ENCODE measurements at places on chromosomes 7 and 10.

DNA sequence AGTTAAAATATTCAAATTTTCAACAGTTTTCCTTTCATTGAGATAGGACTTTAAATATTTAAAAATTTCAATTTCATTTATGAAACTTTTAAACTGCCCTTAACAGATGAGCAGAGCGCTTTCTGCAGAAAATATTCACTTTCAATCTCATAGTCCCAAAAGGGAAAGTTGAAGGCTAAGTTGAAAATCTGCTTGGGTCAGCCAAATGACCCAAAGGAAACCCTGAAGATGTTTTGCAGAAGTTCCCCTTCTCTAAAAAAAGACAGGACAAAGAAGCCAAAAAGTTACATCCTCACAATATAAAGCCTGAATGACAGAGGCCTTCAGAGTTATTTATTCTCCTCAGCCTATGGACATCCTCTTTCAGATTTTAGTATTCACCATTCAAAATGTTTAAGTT lies 17.6 kb upstream of the SCIN start:
- DNase-seq, result no peak

- DNase-seq, result peak; percentile 65
Measured at GRCh38 chr10:99711129-99711719, 20.7 kb downstream of the COX15 start.

- DNase-seq, result no peak
Measured at GRCh38 chr10:122657729-122658128, 41.9 kb downstream of the C10orf120 start.

- DNase-seq, result no peak
Measured at GRCh38 chr7:15602236-15602635, 40.4 kb upstream of the AGMO start.

DNA sequence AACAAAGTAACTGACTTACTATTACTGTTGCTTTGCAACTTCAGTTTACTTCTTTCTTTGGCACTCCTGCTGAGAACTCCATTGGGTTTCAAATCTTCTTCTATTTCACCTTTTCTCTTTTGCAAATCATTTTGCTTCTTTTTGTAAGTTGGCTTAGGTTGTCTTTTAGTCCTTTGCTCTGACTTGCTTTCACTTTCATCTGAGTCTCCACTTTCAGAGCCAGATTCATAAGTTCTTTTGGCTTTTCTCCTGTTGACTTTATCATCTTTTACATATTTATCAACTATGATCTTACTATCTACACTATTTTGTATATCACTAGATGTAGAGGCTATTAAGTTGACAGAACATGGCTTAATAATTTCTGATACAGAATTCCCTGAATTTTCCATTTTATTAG lies 73.4 kb downstream of the NRBF2 start:
- DNase-seq, result no peak

- DNase-seq, result peak; percentile 89
Measured at GRCh38 chr10:63157845-63158624, 24.9 kb downstream of the NRBF2 start.

DNA sequence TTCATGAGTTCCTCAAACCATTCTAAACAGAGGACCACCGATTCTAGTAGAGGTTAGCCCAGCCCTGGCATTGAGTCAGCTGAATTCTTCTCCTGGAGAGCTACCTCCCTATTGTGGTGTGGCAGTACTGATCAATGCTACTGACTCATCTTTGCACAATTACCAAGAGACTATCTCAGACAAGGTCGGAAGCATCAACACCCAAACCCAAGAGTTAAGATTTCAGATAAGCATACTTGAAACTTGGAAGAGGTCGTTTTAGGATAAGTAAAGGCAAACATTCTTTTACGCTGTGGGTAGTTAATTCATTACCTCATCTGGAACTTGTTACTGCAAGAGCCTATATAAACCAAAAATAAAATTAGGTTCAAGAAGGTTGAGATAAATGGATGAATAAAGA lies 154.6 kb upstream of the NRBF2 start:
- no peak for DNase-seq

DNA sequence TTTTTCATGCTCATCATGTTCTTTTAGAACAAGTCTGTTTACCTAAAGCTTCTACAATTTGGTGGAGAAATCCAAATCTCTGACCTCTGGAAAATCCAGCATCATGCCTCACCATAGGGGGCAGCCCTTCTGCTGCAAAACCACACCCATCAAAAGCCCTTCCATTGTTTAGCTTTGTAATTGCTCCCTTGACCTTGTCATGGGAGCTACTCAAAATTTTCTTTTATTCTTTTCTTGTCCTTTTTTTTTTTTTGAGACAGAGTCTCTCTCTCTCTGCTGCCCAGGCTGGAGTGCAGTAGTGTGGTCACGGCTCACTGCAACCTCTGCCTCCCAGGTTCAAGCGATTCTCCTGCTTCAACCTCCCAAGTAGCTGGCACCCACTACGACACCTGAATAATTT lies 234.4 kb downstream of the NEBL start:
- DNase-seq, result no peak

DNA sequence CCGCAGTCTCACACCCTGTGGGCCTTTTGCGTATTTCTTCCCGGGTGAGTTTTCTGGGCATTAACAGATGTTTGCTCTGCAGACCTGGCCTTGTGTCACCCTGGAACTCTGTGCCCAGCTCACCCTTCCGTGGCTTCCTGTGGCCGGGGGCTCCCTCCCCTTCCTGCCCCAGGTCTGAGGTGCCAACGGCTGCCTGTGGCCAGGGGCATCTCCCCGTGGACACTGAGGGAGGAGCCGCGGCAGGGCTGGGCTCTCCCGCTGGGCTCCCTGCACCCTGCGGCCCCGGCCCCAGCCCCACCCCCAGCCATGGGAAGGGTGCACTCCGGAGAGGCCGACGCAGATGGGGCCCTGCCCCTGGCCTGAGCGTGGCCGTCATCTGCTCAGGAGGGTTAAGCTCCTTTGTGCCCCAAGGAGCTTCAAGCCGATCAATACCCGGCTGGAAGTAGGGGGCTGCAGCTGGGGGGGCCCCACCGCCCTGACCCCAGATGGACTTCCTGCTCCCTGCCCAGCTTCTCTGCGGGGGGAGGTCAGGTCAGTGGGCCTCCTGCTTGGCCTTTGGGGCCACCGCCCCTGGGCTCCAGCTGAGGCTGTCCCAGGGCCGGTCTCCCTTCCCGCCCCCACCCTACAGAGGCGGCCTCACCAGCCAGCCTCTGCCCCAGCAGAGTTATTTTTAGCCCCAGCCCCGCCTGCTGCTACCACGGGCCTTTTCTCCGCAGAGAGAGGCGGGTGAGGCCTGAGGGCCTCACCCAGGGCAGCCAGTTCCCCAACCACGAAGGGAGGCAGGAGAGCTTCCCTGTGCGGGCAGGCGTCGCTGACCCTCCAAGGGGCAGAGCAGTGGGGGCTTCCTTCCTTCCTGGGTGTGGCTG lies 24.2 kb downstream of the PWWP2B start:
- peak; percentile 45 for DNase-seq

- no peak for DNase-seq
Measured at GRCh38 chr10:70584909-70585544, 17.5 kb downstream of the PRF1 start.

DNA sequence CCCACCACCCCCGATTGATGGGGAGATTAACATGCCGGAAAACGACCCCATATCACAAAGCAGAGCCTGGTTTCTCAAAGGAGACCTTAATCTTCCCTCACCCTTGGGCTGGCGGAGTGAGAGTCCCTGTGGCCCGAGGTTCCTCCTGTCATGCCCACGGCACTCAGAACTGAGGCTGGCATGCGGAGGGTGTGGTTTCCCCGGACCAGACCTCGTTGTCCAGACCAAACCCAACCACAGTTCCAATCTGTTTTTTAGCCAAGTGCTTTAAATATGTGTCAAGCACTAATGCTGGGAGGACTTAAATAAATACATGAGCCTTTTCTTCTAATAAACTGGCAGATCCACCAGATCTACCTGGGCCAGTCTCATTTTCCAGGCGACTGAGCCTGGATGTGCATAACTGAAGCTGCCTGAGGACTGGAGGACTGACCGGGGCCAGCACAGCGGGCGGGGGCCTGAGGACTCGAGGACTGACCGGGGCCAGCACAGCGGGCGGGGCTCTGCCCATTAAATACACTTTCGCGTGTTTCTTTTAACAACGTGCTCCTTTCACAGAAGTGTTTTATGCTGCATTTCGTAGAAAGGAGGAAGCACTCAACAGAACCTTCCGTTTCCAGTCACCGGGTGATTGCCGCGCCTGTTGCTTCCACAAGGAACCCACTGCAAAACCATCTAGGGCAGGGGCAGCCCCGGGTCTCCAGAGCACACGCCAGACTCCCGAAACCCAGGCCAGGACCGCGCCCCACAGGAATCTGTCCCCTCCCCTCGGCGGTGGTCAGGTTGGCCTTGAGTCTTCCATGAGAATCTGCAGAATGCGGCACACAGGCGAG lies 334.6 kb downstream of the PTPRN2 start:
- no peak for DNase-seq

DNA sequence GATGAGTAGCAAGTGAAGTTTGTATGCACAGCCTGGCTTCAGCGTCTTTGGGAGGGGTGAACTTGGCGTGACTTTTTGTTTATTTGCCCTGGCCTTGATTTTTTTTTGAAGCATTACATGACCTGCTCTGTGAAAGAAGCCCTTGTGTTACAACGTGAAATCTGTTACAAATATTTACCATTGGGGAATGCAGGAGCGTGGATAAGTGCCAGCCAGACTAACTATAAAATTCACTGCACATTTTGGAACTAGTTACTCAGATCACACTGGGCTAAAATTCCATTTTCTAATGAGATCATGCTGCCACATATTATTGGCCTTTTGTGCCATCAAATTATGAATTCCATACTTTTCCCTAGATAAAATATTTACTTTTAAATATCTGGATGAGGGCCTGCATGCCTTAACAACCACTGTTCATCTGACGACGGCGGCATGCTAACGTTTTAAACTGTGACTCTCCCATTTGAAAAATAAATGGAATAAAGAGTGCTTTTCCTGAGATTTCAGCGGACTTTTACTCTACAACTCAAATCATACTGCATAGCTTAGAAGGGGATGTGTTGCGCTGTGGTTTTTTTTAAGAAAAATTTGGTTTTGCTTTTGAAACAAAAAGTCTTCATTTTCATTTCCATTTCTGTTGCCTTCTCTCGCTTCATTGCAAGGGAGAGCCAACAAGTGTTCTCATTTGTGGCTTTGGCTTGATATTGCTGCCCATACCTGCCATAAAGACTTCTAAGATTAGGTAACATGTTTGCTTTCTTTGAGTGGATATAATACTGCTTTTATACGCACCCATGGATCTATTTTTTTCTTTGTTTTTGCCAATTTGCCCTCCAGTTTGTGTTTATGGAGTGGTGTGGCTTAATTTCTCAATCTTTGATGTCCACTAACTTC lies 352.2 kb downstream of the TFEC start:
- DNase-seq, result no peak

DNA sequence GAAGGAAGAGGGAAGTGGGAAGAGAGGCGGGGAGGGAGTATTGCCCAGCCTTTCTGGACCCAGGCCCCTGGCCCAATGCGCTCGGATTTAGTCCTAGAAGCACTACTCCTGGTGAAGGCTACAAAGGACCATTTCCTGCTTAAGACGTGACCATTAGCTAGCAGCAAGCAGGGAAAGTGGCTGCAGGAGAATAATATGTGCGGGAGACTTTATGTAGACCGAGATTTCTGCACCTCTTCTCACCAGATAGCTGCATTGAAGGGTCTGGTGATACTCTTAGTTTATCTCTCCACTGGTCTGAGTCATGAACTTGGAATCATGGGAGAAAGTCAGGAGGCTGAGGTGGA lies 3.1 kb downstream of the VAX1 start:
- no peak for DNase-seq

- no peak for DNase-seq
Measured at GRCh38 chr10:88104223-88104622, 240.8 kb downstream of the PTEN start.

- no peak for DNase-seq
Measured at GRCh38 chr10:111221682-111222480, 145.1 kb downstream of the ADRA2A start.

DNA sequence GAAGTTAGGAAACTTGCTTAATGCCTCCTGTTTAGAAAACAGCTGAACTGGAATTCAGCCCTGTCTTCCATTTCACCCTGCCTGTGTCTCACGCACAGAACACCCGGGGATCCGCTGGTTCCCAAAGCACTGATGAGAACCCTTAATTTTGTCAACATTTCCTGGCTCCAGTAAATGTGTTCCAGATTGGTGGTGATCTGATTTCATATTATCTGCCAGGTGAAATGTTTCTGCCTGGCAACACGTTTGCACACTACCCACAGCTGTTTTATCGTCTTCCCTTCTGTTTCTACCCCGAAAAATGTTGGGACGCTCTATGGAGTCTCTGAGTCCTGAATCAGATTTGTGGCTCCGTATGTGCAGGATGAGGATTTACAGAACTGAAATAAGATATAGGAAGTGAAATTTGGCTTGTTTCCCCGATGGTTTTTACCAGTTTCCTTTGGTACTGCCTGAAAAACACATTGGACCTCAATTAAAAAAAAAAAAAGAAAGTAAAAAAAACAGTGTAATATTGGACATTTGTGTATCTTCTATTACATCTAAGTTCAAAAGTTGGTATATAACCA lies 29.0 kb downstream of the MRC1 start:
- DNase-seq, result no peak

DNA sequence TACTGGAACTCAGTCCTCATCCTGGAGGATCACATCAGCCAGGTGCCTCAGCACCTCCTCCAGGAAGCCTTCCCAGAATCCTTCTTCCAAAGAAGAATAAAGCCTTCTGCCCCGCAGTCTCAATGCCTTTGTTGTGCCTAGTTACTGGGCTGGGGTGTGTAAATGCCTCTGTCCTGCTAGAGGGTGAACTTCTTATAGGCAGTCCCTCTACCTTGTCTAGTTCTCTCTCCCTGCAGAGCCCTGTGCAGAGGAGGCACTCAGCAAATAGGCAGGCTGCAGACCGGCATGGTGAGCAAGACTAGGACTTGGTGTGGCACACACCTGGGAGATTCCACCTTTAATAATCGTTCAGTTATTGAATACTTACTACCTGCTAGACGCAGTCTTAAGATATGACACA lies 104.7 kb upstream of the PCBD1 start:
- no peak for DNase-seq

DNA sequence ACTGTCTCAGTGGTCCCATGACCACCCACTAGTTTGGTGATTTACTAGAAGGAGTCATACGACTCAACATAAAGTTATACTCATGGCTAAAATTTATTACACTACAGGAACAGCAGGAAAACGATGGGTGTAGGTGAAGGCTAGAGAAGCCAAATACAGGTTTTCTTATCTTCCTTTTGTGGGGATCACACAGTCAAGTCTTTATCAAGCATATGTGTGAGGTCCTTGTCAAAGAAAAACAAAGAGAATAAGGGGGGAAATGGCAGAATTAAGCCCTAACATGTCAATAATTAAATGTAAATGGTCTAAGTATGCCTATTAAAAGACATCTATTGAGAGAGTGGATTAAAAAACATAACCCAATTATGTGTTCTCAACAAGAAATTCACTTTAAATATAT lies 47.8 kb upstream of the UBN2 start:
- no peak for DNase-seq

Measured in MCF 10A (cell line).